ENCODE measurements at places on chromosomes 2 and 18.

GRCh38 chr2:62222674-62223073 is 26.8 kb downstream of the B3GNT2 start:
- DNase-seq: no peak

DNA sequence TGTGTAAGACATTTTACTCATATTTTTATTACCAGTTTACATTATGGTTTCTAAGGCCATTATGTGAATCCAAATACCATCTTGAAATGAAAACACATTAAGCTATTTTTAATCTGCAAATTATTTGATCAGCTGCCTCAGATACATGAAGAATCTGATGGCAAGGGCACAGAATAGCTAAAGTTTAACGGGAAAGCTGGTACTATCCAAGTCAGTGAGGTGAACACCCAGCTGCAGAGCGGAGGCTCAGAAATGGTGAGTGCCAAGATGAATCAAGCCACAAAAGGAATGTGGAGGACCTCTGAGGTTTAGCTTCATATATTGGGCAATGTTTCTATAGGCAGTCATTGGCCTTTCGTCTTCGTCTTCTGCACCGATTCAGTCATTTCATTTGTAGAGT is 75.1 kb downstream of the DPP10 start:
- no peak for DNase-seq

- no peak for DNase-seq
Observed at GRCh38 chr2:223538920-223539440, 63.2 kb downstream of the SCG2 start.

- DNase-seq: no peak
Observed at GRCh38 chr2:14826518-14826917, 194.0 kb downstream of the LRATD1 start.

DNA sequence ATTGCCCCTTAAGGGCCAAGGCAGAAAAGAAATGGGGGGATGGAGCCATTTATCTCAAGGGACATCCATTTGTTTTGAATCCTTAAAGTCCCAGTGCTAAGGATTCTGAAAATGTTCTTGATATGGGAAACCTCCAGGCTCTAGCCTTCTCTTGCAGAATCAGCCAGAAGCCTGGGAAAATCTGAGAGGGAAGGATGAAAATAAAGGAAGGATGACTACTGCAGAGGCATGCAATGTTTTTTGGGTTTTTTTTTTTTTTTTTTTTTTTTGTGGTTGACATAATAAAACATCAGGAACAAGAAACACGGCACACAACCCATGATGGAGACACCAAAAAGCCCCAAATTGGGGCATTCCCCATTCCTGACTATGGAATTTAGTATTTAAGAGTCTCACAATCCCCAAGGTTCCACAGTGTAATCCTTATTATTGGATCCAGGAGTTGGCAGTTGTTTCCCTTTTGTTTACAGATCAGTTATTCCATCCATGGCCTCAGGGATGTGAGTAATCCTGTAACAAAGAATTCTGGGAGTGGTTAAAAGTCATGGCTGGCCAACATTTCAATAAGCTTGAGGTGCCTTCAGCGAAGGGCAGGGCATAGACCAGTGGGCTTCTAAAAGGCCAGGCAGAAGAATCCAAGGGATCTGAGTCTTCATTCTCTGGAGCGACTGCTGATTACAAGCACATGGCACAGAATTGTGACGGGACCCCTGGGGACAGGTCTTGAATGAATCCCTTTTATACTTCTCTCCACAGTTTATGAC is 337.5 kb downstream of the GULP1 start:
- DNase-seq: no peak

- DNase-seq: no peak
Observed at GRCh38 chr2:96393989-96394761, 58.6 kb downstream of the NCAPH start.

DNA sequence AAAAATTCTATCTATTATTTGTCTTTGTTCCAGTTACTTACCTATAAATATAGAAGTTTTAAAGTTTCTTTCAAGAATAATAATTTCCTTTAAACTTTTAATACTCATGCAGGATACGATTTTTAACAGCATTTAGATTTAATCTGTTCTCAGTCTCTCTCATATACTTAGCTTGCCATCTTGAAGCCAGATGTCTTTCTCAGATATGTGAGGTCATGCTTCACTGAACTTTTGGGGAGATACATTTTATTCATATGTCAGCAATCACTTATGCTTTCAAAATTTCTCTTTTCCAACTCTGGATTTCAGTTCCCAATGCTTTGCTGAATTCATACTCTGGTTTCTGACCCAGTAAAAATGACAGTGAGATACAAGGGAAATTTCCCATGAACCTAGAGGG is 66.5 kb upstream of the CCDC178 start:
- DNase-seq: no peak

DNA sequence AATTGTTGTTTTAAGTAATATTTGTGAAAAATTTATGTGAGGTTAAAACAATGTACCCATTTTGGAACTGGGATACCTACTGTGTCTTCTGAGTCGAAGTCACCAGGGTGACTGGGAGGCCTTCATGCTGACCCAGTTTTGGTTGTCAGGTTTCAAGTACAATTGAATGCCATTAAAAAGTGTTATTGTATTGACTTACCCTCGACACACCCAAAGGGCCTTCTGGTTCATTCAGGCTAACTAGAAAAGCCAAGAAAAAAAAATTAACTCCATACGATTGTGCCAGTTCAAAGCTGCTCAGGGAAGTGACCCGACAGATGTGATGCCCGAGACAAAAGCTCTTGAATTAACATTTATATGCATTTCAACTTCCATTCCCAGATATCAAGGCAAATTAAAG is 190.0 kb downstream of the ST6GAL2 start:
- DNase-seq: no peak

DNA sequence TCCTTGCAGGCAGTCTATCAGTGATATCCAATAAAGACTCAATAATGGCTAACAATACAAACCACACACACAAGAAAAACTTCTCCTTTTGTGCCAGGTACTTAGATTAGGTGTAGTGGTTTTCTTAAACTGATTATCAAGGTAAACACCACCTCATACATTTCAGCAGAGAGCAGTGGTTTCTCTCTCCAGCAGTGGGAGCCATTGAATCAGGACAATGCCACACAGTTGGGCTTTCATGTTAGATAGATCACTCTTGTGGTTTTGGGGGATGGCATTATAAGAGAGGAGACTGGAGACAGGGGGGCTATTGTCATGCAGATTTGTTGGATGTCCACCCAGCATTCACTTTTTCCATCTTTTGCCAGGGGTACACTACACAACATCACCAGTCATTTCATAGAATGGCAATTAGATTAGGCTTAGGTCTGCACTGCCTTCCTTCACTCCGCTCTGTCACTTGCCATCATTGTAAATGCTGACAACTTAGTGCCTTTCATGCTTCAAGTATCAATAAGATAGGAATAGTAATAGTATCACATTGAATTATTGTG is 13.6 kb upstream of the IRS1 start:
- DNase-seq: no peak

GRCh38 chr2:195026261-195026660 is 630.8 kb upstream of the SLC39A10 start:
- no peak for DNase-seq

GRCh38 chr2:85653996-85654395 is 14.0 kb downstream of the SFTPB start:
- DNase-seq: no peak

DNA sequence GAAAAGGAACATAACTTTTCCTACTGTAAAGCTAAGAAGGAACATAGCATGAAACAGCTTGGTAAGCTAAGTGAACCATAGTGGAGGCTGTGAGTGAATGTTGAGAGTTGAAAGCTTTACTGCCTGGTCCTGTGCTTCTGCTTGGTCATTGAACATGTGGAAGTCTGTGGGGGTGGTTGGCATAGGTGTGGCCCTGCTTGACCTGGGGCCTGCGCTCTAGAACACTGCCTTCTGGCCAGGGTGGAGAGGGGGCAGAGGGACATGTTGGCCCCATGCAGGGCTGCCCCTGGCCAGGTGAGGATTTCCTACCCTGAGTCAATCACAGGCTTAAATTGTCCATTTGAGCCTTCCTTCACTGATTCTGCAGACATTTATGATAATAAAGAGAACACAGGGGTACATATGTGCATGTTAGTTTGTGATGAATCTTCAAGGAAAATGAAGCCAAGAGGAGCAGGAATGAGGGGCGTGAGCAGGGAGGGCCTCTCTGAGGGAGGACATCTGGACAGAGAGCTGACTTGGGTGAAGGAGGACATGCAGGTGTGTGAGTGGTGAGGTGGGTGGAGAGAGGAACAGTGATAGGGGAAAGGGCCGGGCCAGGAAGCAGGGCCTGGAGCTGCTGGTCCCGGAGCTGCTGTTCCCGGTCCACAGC is 16.6 kb downstream of the TRAF3IP1 start:
- DNase-seq: no peak

- no peak for DNase-seq
Observed at GRCh38 chr2:138298120-138298814, 203.3 kb upstream of the SPOPL start.

DNA sequence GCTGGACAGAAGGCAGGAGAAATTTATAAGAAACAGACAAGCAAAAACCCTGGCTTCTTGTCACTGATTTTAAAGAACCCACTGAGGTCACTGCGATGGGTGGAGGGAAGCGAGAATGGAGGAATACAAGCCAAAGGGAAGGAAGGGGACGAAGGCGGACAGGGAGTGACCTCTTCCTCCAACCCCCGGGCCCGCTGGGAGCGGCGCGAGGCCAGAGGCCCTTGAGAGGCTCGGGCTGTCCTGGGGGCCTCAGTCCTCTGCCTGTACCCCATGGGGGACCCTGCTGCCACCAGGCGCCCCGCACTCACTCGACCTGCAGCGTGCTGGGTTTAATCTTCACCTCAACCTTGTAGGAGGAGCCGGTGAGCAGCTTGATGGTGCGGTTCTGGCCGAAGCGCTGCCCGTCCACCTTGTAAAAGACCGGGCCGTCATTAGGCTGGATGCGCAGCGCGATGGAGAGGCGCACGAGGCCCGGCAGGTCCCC is 793 bp downstream of the CNRIP1 start:
- DNase-seq: no peak

GRCh38 chr2:56210291-56210690 is 26.5 kb downstream of the CCDC85A start:
- no peak for DNase-seq

All from T-helper 9 cell (primary cell).